Mesenteric fat pad (tissue), 1 donor: ENCODE measurements at places on chromosomes 4 and X.

GRCh38 chr4:180717451-180718033 lies 1525.7 kb upstream of the TENM3 start:
- no peak for DNase-seq

DNA sequence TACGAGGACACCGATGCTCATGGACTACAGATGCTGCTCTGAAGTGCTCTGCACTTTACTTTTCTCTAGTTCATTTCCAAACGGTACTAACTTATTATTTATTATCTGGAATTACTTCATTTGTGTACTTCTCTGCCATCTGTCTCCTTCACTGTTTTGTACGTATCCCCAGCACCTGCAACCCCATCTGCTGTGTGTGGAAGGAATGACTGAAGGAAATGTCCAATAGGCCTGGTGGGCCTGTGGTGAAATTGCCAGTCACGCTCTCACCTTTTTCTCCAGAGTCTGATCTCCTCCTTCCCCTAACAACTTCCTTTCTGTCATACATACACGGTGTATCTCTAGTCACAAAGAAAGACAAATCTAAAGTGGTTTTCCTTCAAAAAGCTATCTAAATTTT lies 12.9 kb downstream of the TMEM154 start:
- no peak for DNase-seq

- DNase-seq, result no peak
Observed at GRCh38 chr4:182604953-182605352, 312.2 kb downstream of the DCTD start.

GRCh38 chr4:24968278-24968677 lies 55.4 kb upstream of the CCDC149 start:
- DNase-seq, result no peak

DNA sequence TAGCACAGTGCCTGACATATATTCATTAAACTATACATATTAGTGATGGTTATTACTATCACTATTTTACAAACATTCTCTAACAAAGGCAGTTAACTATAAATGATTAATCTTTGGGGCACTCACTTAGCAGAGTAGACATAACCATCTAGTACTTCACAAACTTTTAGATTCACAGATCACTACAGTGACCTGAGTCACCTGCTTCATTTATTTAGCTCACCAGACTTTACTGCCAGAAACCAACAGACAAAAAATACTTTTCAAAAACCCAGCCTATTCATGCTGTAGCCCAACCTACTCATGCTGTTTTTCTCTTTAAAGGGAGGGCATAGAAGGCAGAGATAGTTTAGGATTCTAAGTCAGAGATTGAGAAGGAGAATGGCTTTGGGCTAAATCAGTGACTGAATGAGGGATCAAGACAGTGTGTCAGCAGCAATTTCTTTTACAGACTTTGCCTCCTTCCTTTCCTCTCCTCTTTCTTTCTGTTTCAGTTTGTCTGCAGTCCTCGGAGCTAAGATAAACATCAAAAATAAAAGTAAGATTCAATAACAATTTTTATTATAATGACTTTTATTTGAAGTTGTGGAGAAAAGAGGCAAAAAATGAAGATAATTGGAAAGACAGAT lies 34.7 kb upstream of the PDE5A start:
- DNase-seq, result no peak

GRCh38 chrX:136647677-136648360 lies at the start of gene CD40LG:
CD40LG (plus strand) TSS chrX:136648158; CDS start chrX:136648249, 91 bp downstream.
- DNase-seq, result no peak

GRCh38 chrX:133888984-133889383 lies 96.4 kb downstream of the GPC3 start:
- no peak for DNase-seq

DNA sequence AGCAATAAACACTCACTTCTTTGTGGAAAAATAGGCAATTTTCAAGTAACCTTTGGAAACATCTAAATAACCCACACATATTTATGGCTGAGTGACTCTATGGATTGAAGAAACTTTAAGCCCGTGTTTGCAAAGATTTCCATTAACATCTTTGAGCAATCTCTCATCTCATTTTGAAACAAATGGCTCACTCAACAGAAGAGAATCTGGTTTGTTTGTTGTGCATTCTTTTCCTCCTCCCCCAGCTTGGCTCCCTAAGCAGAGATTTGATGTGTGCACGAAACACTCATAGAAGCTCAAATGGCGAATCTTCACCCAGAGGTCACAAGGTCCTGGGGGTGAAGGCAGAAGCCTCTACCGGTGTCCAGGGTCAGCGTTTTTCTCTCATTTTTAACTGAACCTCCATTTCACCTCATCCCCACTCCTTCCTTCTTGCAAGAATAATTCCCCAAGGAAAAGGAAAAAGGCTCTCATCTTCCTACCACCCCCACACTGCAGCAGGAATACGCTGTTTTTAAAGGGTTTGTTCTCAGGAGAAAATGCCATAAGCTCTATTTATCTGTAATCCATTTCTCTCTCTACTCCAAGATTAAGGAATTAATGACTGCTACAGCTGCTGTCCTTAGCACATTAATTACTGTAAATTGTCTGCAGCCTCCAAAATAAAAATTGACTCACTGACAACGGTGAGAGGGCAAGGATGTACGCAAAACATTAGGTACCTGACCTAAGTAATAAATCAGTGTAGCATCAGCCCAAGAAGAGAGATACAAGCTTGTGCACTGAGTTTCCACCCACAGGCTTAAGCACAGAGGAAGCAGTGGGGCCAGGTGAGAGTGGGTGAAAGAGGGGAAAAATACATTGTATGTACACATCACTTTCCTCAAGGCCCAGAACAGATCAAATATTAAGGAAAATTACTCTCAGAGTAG lies 307.6 kb upstream of the NOCT start:
- no peak for DNase-seq

- no peak for DNase-seq
Observed at GRCh38 chr4:81651243-81651899, 179.7 kb upstream of the RASGEF1B start.

- no peak for DNase-seq
Observed at GRCh38 chr4:10582059-10582686, 102.4 kb downstream of the CLNK start.

- DNase-seq, result no peak
Observed at GRCh38 chr4:15677507-15677988, 4.1 kb upstream of the FAM200B start.

- no peak for DNase-seq
Observed at GRCh38 chr4:92825256-92825655, 521.5 kb downstream of the GRID2 start.

DNA sequence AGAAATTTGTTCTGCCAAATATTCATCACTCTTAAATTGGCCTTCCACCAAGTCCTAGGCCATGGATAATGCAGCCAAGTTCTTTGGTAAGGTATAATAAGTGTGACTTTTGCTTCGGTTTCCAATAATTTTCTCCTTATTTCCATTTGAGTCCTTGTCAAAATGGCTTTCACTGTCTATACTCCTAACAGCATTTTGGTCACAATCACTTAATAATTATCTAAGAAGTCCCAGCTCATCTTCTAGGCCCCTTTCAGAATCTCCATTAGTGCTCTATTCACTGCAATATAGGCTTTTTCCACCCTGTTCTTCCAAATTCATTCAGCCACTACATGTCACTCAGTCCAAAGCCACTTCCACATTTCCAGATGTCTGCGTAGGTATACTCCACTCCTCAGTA lies 51.0 kb upstream of the SPIN4 start:
- DNase-seq, result no peak

DNA sequence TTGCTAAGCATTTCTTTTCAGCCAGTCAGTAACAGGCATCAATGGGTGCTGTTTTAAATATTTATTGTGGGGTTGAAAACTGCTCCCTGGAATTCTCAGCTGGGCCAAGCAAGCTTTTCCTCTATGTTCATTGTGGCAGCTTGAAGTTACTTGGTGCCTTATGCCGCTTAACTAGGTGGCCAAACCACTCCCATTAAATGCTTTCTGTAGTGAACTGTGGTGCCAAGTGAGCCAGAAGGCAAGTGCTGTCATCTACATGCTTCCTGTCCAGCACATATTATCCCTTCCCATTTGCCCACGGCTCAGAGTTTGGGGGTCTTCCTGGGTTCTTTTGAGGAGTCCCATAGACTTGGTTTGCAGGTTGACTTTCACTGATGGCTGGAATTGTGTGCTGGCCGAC lies 64.8 kb downstream of the TAB3 start:
- no peak for DNase-seq

- DNase-seq, result no peak
Observed at GRCh38 chrX:150690126-150690525, 3.1 kb upstream of the MTMR1 start.

DNA sequence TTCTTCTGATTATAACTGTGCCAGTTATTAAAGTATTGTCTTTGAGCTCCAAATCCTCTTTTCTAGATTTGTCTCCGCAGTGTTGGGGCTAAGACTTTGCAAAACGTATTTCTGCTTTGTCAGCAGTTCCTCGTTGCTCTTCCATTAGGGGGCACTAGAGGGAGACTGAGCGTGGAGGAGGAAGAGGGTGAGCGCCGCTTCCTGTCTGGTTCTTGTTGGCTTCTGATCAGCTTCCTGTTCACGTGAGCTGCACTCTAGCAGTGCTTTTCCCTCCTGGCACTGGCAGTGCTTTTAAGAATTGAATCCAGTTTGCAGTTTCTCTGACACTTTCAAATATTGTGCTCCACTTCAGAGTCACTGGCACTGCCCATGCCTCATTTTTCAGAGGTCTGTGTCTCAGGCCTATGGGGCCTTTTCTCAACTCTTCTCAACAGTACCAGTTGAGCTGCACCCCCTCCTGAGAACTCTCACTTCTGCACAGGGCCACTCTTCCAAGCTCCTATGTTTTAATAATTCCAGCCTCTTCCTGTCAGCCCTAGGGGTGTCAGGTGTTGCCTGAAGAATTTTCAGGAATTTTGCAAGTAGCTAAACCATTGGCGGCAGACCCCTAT lies 54.4 kb upstream of the LCORL start:
- no peak for DNase-seq
